Dorsolateral prefrontal cortex (tissue), 122 donors: ENCODE measurements at places on chromosomes 1 and 21. TPM values are rescaled to one million over a fixed set of nuclear protein-coding genes. Genes with fewer than 3 reads are reported as not detected.

- DNase-seq: no peak
Measured at GRCh38 chr1:54967372-54967771, 13.1 kb upstream of the TMEM61 start.

- peak; percentile 5 for DNase-seq
Measured at GRCh38 chr1:202631076-202631923, 79.0 kb downstream of the SYT2 start.

The LRIF1 gene
- 14.2 TPM for total RNA-seq

GRCh38 chr1:201181726-201182125 is 8.9 kb upstream of the IGFN1 start:
- DNase-seq: no peak

- DNase-seq: no peak
Measured at GRCh38 chr1:89310976-89311375, 38.3 kb upstream of the GBP5 start.

The TTF2 gene
- 12.7 TPM for total RNA-seq

The CELA2A gene
- not detected for total RNA-seq

DNA sequence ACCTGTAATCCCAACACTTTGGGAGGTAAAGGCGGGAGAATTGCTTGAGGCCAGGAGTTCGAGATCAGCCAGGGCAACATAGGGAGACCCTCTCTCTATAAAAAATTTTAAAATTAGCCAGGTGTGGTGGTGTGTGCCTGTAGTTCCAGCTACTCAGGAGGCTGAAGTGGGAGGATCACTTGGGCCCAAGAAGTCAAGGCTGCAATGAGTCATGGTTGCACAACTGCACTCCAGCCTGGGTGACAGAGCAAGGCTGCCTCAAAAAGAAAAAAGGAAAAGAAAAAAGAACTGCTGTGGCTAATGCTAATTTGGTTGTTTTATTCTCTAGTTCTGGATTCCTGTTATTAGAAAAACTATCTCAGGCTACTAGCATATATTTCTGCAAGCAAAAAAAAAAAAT is 29.8 kb downstream of the DBT start:
- no peak for DNase-seq

- DNase-seq: no peak
Measured at GRCh38 chr21:27513016-27513415, 546.1 kb upstream of the ADAMTS5 start.

DNA sequence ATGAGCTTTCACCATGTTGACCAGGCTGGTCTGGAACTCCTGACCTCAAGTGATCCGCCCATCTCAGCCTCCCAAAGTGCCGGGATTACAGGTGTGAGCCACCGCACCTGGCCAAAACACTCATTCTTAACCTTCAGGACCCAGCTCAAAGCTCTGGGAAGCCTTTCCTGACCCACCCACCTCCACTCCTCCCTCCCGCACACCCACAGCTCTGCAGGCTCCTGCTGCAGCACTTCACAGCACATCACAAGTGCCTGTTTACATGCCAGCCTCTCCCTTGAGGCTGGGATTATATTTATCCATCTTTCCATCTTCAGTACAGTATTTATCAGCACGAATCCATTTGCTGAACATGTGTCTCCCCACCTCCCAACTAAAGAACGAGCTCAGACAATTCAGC is 14.9 kb downstream of the SLC9A1 start:
- DNase-seq: no peak

GRCh38 chr1:38563942-38564735 is 295.4 kb downstream of the RRAGC start:
- DNase-seq: no peak

GRCh38 chr1:114078116-114078515 is 75.6 kb downstream of the SYT6 start:
- DNase-seq: no peak

DNA sequence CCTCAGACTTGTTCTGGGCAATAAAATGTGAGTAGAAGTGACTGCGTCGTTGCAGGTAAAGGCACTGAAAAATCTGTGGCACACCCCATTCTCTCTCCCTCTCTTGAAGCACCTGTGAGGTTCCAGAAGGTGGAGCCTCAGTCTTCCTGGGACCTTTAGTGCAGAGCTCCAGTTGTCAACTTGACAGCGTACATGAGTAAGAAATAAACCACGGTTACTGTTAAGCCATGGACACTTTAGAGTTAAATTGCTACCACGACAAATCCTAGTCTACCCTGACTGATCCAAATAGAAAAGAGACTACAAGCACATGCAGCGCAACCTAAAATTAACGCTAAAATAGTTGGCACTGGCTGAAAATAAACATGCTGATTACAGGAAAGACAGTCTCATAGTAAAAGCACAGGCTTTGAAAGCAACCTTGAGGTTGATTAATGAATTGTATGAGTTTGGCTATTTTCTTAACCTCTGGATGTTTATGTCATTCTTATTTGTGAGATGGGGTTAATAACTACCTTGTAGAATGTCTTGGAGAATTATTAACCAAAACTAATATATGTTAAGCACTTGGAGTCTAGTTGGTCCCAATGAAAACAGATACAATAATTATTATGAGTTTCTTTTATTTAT is 93.0 kb upstream of the PLPPR4 start:
- DNase-seq: no peak

GRCh38 chr1:47745715-47746609 is 251.2 kb downstream of the TRABD2B start:
- no peak for DNase-seq

GRCh38 chr1:173015629-173016028 is 35.1 kb downstream of the TNFSF18 start:
- no peak for DNase-seq

The PLA2G5 gene
- total RNA-seq: 1.3 TPM

The SPATA46 gene
- not detected for total RNA-seq

- DNase-seq: no peak
Measured at GRCh38 chr21:40985370-40985769, 138.4 kb upstream of the DSCAM start.

GRCh38 chr1:230772457-230773395 is 25.5 kb downstream of the CAPN9 start:
- DNase-seq: peak; percentile 80

The KCNA3 gene
- total RNA-seq: 15.0 TPM

The SRGAP2C gene
- 36.3 TPM for total RNA-seq

- no peak for DNase-seq
Measured at GRCh38 chr21:44418108-44418875, 37.0 kb upstream of the LRRC3 start.

The KCNT2 gene
- 19.6 TPM for total RNA-seq

DNA sequence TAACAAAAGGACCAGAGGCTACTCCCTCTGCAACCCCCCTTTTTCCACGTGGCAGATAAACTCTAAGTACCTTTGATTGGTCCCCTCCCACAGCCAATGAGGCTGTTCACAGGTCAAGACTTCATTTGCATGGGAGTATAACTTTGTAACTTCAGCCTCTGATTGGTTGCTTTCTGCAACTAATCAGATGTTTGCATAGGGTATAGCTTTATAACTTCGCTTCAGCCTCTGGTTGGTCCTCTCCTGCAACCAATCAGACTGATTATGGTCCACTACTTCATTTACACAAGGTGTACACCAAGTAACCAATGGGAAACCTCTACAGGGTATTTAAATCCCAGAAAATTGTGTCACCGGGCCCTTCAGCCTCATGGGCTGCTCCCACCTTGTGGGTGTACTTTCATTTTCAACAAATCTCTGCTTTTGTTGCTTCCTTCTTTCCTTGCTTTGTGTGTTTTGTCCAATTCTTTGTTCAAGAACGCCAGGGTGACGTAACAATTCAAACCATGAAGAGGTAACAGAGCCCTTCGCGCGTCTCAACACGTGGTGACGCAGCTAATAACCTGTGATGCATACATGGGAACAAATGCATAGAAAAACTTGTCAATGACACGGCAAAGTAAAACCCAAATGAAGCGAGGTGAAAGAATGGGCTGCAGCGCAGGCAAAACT is 47.2 kb downstream of the VPS26C start:
- DNase-seq: no peak

DNA sequence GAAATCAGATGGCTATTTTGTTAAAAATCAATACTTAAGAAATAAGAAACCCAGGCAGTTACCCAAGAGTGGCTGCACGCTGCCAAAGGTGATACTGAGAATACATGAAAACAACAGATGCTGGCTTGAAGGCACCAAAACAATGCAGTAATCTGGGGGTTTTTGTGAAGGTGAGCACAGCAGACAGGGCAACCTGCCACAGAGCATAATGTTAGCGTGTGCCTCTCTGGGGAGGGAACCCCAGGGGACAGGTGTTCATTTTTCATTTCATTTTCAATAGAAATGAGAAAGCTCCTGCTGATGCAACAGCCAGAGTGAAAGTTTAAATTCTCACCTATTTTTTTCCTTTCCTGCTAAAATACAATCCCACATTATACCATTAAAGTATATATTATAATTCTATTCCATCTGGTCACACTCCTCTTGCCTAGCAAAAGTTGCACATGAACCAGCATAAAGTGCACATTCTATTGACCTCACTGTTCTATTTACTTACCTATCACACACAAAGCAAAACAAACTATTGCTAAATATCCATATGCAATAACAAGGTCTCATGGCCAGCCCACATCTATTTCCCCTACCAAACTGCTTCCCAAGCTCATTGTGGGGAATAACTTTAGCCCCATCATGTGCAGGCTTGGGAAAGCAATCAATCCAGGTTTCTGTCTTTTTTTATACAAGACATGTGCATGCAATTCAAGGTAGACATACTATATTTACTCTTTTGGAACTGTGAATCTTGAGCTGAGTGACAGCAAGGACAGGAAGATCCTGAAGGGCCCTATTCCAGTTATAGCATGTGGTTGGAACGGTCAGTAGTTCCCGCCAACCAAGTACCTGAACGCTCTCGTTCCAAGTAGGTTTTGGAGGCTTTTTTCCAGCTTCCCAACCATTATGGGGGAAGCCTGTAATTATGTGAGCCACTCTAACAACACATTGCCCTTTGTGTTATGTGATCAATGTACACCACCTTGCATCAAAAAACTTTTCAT is 173.6 kb downstream of the RERE start:
- no peak for DNase-seq

- DNase-seq: no peak
Measured at GRCh38 chr1:89125913-89126580, at the start of gene GBP2. GBP2 (minus strand) TSS chr1:89126114; CDS start chr1:89121966, 4,148 bp downstream.

- no peak for DNase-seq
Measured at GRCh38 chr21:38777015-38777414, 28.7 kb upstream of the ETS2 start.

The PEAR1 gene
- total RNA-seq: 7.4 TPM

The SPAG17 gene
- 1.3 TPM for total RNA-seq

DNA sequence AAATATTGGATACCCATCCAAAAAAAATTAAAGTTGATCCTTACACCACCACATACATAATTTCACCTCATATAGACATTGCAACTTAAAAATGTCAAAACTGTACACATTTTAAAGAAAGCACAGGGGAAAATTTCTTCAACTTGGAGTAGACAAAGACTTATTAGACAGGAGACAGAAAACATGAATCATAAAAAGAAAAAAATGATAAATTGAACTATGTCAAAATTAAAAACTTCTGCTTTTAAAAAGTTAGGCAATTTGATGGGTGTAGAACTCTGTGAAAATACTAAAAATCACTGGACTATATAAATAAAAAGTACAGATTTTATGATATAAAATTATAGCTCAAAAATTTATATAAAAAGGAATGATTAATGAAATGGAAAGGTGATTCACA is 4.4 kb upstream of the OR10K1 start:
- DNase-seq: no peak

DNA sequence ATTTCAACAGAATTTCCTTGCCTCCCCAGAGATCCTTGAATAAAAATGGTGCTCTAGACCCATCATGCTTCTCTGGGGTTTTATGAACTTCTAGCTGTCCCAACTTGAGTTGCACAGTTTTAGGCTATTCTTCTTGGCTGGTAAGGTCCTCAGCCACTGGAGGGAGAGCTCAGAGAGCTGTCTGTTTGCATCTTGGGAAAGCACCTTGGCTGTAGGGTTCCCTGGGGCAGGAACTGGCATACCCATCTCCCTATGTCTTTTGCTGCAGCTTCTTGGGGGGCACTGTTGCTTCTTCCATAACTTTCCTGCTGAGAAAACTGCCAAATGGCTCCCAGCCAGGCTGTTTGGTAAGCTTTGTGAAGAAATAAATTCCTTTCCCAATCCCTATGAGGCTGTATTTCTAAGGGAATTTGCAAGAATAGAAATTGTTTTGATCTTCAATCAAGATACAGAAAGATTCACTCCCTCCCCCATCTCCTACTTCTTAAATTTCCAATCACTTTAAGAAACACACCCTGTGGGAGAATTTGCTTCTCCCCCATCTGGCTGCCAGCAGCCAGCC is 8.2 kb upstream of the FMOD start:
- DNase-seq: no peak

GRCh38 chr21:28069450-28069923 is 923.2 kb downstream of the LTN1 start:
- no peak for DNase-seq

The LCA5L gene
- 0.59 TPM for total RNA-seq

GRCh38 chr1:241330619-241331327 is 26.2 kb downstream of the RGS7 start:
- DNase-seq: no peak

The LAX1 gene
- not detected for total RNA-seq

- no peak for DNase-seq
Measured at GRCh38 chr1:174219606-174220370, 60.5 kb downstream of the RABGAP1L start.

The NOTCH2NLA gene
- total RNA-seq: 29.7 TPM

DNA sequence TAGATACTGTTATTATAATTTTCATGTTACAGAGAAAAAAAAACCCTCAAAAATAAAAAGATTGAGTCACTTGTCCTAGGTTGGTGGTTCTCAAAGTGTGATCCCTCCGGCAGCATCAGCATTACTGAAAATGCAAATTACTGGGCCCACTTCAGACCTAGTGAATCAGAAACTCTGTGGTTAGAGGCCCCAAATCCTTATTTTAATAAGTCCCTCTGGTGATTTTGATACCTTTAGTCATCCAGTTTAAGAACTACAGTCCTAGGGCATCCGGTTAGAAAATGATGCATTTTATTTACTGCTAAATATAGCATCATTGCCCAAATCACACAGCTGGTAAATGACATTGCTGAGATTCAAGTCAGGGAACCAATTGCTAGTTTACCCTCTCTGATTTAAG is 203.7 kb upstream of the RUNX1 start:
- DNase-seq: no peak

- no peak for DNase-seq
Measured at GRCh38 chr1:88746916-88747315, 62.8 kb downstream of the PKN2 start.

DNA sequence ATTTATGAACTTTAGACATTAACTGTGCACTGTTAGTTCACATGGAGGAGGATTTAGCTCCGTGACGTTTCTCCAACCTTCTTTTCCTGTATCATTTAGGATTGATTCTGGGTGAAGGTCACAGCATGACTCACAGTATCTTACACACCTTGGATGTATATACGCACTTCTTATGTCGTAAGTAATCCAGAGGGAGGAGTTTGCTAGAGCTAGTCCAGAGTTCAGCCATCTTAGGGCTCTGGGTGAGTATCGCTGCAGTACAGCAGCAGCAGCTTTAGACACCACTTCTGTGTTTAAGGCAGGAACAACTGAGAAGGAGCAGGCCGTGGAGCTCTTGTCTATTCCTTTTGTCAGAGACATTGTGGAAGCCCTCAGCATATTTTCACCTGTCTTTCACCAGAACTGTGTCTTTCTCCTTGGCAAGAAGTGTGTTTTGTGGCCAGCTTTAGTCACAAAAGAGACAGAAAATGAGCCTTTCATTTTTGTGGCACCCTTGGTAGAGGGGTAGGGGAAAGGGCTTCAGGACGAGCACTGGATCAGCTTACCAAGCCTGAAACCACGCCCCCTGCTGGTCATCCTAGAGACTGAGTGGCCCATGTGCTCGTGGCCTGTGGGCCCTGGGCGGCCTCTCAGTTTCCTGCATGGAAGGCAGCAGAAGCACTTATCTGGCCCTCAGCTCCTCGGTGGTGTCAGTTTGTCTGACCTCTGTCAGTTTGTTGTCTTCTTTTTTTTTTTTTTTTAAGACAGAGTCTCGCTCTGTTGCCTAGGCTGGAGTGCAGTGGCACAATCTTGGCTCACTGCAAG is 64.0 kb downstream of the ADARB1 start:
- peak; percentile 38 for DNase-seq

The GOLT1A gene
- total RNA-seq: 2.2 TPM
